ENCODE measurements at places on chromosomes 11 and 22.

GRCh38 chr11:120710354-120711131 lies 199.0 kb downstream of the GRIK4 start:
- DNase-seq, result peak; percentile 90

DNA sequence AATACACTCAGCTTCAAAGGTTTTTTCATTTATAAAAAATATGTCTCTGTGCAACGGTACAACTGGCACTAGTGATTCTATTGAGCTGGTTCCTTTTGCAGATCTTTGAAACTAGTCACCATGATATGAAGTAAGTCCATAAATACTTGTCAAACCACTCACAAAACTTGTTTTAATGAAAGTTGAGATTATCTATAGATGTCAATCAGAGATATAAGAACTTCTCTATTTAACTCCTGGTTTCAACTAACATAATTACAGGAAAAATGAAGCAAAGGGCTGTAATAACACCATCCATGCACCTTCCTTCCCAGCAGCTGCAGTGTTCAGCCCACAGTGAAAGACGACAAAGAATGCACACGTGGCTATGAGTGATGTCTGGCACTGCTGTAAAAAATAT lies 44.7 kb downstream of the TMEM123 start:
- DNase-seq, result no peak

DNA sequence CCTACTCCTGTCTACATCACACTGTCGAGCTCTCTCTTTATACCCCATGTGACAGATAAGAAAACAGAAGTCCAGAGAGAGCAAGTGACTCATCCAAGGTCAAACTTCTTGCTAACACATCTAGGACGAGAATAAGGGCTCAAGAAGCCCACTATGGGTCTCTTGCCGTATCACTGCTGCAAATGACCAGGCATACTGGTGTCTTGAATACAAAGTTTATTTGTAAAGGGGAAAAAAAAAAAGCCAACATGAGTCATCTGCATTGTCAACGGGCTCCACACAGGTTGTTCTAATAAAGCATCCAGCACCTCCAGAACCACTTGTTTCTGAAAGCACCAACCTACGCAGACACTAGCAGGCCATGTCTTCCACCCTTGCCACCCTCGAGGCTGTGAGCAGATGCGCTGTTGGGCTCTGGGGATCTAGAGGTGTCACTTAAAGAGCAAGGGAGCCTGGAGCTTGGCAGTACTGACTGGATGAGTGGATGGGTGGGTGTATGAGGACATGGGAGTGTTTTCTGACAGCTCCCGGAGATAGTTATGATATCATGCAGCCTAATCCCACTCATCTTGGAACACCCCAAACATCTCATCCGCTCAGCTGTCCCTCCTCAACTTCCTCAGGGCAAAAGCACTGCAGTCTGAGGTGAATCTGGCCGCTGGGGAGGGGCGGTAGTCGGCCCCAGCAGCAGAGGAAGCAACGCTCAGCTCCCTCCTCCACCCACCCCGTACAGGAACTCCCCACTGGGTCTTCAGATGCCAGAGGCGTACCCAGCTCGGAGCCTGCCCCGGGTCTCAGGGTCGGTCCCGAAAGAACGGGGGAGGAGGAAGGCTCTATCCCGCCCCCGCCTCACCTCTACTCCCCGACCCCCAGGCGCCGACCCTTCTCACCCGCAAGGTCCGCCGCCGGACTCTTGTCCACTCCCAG lies 1.0 kb downstream of the SMCO4 start:
- peak; percentile 52 for DNase-seq

DNA sequence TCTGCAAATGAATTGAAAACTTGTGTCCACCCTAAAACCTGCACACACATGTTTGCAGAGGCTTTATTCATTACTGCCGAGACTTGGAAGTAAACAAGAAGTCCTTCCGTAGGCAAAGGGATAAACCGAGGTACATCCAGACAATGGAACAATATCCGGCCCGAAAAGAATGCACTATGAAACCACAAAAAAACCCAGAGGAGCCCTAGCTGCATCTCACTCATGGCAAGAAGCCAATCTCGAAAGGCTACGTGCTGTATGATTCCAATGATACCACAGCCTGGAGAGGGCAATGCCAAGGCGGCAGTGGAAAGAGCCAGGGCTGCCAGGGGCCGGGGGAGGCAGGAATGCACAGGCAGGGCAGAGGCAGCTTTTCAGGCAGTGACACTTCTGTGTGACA lies 3.2 kb upstream of the MRPL23 start:
- no peak for DNase-seq

GRCh38 chr11:72573072-72573854 lies 101.0 kb downstream of the PDE2A start:
- peak; percentile 71 for DNase-seq

Measured in AG08396 (cell line).